Activated T-helper 9 cell treated with anti-CD3 and anti-CD28 coated beads, Interleukin-2, amount 50 U/mL, for 16 hours (primary cell): ENCODE measurements at places on chromosomes 3 and 15.

GRCh38 chr15:94644433-94644832 is 413.1 kb downstream of the MCTP2 start:
- DNase-seq = no peak

DNA sequence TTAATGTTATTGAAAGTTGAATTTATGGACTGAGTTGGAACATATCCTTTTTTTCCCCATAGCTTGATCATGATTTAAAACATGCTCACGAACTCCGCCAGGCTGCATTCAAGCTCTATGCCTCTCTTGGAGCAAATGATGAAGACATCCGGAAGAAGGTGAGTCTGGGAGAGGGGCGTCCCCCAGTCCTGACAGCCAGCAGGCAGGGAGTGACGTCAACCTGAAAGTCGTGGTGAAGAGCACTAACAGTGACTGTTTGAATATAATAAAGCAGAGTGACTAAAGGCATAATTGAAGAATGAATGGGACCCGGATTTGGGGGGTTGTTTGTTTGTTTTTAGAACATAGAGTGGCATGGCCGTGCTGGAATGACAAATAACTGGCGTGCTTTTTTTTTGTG is 57.9 kb downstream of the ARMC8 start:
- DNase-seq = no peak

GRCh38 chr15:90585863-90586262 is 56.1 kb downstream of the CRTC3 start:
- no peak for DNase-seq

DNA sequence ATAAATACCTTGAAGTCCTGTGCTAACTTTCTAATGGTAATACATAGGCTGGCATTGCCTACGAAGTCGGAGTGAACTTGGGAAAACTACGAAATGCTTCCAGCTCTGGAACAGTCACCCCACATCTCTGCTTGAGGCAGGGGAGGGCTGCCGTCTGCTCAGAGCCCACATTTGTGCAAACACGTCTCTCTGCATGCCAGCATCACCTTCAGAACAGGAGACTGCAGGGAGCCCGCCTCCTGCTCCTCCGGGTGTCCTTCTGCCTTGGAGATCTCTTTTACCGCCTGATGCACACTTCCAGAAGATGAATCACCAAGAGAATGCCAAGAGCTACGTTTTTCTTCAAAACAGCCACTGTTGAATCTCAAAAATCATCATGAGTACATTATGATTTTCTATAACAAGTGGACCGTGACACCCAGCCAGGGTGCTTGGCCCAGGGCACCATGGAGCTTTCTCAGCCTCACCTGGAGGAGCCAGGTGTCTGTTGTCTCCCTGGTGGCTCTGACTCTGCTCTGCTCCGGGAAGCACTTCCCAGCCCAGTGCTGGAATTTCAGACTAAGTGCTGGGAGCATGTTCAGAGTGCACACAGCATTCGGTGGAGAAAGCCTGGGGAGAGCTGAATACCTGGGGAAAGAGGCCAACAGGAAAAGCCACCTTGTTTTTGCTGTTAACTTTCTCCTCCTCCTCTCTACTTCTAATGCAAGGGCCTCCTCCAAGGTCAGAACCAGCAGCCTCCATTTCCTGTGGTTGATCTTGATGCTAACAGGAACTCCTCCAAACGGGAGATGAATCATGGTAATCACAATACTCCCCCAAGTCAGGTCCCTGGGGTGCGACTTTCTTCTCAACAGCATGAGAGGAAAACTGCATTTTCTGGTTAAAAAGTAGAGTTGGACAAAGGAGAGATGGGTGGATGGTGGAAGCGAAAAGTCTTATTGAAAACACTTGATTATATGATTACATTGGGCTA is 467.7 kb downstream of the GABRG3 start:
- DNase-seq = no peak

DNA sequence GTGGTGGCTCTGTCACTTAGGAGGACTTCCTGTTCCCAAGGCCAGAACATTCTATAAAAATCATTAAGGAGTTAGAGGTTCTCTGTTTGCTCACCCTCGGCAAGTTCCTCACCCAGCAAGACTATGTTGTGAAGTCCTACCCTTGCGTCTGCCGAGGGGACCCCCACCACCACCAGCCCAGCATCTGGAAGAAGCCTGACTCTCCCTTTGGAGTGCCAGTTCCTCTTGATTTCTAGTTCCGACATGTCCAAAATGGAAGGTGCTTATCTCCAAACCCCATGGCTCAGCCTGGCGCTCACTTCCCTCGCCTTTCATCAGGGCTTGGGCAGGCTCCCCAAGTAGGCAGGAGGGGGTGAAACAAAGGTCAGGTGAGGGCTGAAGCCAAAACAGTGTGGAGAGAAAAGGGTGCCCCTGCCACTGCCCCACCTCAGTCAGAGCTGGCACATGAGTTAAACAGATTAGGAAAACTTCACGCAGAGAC is 41.0 kb downstream of the BHLHE40 start:
- DNase-seq = no peak

DNA sequence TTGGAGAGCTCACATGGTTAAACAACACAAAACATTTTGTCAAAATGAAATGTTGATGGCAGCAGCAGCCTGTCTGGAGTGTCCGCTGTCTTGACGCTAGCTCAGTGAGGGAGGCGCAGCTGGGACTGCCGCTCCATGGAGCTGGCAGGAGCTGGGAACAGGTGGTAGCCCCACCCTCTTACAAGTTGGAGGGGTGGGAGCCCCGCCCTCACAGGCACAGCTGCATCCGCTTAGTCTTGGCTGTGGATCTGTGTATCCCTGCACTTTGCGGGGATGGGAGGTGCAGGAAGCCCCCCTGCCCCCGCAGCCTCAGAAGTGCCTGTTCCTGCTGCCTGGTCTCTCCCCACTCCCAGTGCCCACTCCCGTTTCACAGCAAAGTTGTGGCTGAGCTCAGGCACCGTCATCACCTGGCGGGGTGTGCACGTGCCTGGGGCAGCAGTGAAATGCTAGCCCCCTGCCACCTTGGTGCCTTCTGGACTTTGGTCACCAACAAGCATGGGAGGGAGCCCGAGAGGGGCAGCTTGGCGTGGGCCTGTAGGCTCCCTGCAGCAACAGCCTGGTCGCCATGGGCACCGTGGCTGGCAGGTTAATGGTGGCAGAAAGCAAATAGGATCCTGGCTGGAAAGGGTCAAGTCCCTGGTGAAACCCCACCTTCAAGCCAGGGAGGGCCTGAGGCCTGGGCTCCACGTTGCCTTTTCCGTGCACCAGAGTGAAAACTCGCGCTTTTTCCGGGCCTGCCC is 53.8 kb upstream of the CADM2 start:
- DNase-seq = no peak

- no peak for DNase-seq
Measured at GRCh38 chr3:30691249-30691880, 85.0 kb downstream of the TGFBR2 start.

- DNase-seq = no peak
Measured at GRCh38 chr3:111862415-111862814, 3.4 kb downstream of the PHLDB2 start.

DNA sequence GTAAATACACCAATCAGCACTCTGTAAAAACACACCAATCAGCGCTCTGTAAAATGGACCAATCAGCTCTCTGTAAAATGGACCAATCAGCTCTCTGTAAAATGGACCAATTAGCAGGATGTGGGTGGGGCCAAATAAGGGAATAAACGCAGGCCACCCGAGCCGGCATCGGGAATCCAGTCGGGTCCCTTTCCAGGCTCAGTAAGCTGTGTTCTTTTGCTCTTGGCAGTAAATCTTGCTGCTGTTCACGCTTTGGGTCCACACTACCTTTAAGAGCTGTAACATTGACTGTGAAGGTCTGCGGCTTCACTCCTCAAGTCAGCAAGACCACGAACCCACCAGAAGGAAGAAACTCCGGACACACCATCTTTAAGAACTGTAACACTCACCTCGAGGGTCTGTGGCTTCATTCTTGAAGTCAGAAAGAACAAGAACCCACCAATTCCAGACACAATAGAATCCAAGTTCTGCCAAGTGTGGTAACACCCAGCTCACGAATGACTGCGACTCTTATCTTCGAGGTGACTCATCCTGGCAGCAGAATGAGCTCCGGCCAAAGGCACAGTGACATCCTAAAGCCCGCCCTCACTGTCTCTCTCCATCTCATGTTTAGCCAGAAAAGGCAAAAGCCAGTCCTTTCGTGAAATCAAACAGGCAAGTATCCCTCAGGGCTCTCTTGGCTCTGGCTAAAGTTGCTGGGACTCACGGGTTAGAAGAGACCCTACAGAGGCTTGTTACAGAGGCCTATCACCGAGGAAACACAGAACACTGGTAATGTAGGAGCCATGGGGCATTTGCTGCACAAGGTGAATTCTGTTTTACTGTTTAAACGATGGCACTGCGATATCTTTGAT is 155.2 kb downstream of the FAM43A start:
- DNase-seq = no peak

- DNase-seq = no peak
Measured at GRCh38 chr15:26032162-26032846, 169.2 kb upstream of the ATP10A start.

- no peak for DNase-seq
Measured at GRCh38 chr3:139571711-139572110, 32.2 kb upstream of the RBP1 start.

GRCh38 chr15:39300451-39301153 is 280.3 kb upstream of the THBS1 start:
- DNase-seq = no peak

GRCh38 chr3:155890671-155891190 is 20.3 kb downstream of the GMPS start:
- DNase-seq = no peak

- no peak for DNase-seq
Measured at GRCh38 chr15:78182336-78182700, 33.2 kb downstream of the IDH3A start.

GRCh38 chr3:160986069-160986468 is 119.1 kb downstream of the B3GALNT1 start:
- no peak for DNase-seq

DNA sequence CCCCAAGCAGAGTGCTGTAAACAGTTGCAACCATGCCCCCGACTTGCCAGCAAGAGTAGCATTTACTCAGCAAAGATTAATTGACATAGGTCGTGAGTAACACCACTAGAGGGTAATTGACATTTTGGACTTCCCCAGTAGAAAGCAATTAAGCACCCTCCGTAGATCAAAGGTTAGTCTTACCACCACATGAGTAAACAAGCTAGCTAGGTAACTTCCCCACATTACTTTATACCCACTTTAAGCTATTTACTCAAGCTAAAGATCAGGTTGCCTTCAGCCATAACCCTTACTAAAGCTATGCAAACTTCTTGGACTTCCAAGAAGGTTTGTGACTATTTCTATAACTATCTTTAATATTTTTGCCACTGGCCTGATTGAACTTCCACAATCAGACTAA is 1072.7 kb downstream of the OTOL1 start:
- DNase-seq = no peak

DNA sequence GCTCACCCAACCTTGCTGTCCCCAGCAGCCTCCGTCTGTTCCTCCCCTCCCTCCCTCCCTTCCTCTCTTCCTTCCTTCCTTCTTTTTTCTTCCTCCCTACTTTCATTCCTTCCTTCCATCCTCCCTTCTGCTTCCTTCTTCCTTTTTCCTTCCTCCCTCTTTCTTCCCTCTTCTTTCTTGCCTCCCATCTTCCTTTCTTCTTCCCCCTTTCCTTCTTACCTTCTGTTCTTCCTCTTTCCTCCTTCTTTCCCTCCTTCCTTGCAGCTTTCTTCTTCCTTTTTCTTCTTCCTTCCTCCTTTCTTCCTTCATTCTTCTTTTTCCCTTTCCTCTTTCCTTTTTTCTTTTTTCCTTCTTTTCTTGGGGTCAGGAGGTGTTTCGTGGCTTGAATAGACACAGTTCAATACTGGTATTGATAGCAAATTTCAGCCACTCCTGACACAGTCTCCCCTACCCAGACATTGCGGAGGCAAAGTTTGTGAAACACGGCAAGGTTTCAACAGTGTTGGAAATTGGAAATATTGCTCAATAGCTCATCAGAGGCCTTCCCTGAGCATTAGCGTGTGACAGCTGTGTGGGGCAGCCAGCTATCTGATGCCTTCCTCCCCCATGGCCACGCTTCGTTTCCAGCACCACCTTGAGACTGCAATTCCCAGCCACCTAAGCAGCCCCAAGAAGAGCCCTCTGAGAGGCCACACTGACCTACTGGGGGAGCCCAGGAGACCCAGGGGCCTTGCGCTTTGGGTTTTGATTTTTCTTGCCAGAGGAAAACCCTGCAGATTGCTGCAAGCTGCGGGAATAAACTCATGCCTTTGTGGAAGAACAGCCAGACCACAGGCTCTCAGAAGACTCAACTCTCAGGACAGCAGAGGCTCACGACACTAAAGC is 82.2 kb downstream of the KLF15 start:
- no peak for DNase-seq

DNA sequence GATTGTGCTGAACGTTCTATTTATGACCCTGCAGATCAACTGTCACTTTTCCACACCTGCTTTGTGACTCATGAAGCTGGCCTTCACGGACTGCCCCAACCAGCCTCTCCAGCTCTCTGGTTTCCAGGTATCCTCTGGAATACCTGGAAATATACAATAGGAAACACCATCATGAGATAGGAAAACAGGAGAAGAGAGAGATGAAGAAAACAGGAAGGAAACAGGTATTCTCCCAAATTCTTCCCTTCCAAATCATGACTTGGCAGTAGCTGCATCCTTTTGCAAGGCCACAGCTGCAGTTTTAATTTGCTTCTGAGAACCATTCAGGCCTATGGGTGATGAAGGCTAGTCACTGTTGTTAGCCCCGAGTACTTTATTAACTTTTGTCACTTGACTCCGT is 909.1 kb downstream of the EPHA3 start:
- DNase-seq = no peak
